DMS79 (cell line): ENCODE measurements at places on chromosomes 5 and 9.

GRCh38 chr5:18523380-18523779 is 889.1 kb downstream of the TAF11L14 start:
- DNase-seq = no peak

DNA sequence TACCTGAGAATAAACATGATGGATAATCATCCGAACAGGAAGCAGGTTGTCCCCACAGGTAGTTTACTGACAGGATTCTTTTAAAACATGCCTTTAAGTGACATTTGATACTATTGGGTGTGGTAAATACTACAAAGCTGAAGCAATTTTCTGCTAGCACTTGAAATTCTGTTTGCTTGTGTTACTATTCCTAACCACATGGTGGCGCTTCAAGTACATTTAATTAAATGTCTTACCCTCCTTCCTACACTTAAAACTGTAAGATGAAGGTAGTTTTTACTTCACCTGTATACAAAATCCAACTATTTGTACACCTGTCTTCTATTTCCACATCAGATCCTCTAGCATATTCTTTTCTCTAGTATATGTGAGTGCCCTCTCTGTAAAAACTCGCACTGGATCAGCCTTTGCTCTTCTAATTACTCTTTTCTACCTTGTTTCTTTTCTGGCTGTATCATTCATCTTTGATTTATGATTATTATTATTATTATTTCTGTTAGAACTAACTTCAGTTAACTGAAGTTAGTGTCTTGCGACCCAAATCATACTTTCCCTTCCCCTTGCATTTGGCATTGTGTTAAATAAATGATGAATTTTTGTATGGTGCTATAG is 18.4 kb downstream of the SLC25A46 start:
- peak; percentile 1 for DNase-seq

DNA sequence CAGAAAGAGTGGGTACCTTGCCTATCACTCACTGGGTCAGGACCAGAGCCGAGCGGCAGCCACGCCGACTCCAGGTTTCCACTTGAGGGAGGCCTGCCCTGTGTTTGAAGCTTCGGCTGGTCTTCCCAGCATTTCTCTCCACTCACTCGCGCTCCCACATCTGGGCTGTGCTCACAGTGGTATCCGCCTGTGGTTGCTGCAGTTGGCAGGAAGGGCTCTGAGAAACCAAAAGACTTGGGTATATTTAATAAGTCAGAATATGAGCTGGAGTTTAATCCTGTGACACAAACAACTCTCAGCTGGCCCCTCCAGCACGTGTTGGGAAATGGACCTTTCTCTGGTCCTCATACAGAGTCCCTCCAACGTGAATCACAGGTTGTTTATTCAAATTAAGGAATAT is 70.9 kb downstream of the SPRY4 start:
- no peak for DNase-seq

DNA sequence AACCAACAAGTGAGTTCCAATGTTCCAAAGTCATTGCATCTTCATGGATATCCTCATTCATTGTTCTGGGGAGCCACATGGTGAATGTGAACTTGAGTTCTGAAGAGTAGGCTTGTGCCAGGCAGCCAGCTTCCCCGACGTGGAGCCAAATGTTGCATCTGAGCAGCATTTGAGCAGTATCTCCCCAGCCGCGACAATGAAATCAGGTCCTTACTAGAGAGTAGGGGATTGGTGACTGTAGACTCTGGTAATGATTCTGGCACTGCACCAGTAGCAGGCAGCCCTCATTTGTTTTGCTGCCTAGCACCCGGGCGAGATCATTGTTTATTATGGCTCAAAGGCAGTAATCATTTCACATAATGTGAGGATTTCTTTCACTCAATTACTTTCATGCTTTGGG is 451.4 kb upstream of the C9orf72 start:
- no peak for DNase-seq
